Karpas-422 (cell line): ENCODE measurements at places on chromosomes 6 and 20. TPM values are rescaled to one million over a fixed set of nuclear protein-coding genes. Genes with fewer than 3 reads are reported as not detected.

Gene USP49
- 6.5 and 10.7 TPM in 2 replicates for total RNA-seq

Gene GMPR
- not detected in 2 replicates for total RNA-seq

GRCh38 chr20:1802385-1803060 is 92.7 kb upstream of the SIRPA start:
- DNase-seq: peak; percentile 83
- H3K36me3 ChIP-seq: no peaks in the 10 kb centered on the region
- H3K4me3 ChIP-seq: peak overlapping the region; percentile 70

DNA sequence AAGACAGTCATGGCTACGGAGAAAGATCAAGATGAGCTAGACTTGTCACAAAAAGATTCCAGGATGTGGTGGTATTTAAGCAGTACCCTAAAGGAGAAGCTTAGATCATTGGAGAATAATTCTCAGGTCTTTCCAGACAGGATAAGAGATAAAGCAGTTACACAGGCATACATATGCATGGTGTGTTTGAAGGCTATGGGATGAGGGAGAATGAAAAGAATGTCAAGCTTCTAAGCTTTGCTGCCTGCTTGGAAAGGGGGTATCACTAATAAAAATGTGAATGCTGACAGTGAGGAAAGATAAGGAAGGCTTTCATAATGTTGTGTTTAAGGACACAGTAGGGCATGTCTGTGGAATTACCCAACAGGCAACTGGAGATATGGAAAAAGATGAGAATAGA is 28.1 kb downstream of the RWDD2A start:
- no peak overlapping the region for H3K4me3 ChIP-seq
- H3K4me1 ChIP-seq: no peaks in the 10 kb centered on the region
- DNase-seq: no peak
- H3K36me3 ChIP-seq: no peaks in the 10 kb centered on the region
